Stimulated activated CD8-positive, alpha-beta memory T cell treated with anti-CD3 and anti-CD28 coated beads, Interleukin-7, amount 100 ng/mL, for 1 hour (primary cell): ENCODE measurements at places on chromosomes 6 and 20.

- no peak for DNase-seq
Measured at GRCh38 chr6:41894366-41895299, 542 bp downstream of the USP49 start.

- DNase-seq = no peak
Measured at GRCh38 chr6:42696526-42697267, 25.7 kb downstream of the PRPH2 start.

DNA sequence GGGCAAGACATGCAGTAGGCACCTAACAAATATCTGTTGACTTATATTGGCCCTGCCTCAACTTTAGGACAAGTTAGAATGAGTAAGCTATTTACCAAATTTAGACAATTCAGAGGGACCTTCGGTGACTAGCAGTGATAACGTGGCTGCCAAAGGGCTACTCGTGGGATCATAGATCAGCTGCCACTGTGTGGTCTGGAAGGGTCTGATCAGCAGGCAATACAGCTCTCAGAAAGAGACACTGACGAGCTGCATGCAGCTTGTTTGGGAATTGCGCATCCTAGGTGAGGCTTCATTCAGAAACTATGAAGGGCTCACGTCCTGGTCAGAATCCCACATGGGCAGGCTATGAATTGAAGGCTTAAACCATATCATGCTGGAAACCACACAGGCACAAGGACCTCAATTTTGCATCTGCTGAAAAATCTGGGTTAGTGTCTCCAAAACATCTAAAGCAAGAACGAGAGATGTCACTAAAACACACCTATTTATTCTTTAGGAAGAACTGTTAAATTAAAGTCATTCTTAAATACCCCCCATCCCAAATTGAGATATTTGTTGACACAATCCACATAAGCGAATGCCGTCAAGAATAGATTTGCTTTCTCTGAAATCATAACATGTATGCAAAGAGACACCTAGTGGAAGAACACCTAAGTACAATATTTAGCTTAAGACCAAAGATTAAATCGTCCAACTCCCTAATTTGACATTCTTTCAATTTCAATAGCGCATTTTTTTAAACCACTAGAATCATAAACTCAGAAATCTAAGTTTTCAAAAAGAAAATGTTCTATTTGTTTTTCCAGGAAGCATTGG, 79.6 kb downstream of the IPCEF1 start:
- no peak for DNase-seq

- no peak for DNase-seq
Measured at GRCh38 chr6:113649276-113649675, 207.9 kb upstream of the MARCKS start.

DNA sequence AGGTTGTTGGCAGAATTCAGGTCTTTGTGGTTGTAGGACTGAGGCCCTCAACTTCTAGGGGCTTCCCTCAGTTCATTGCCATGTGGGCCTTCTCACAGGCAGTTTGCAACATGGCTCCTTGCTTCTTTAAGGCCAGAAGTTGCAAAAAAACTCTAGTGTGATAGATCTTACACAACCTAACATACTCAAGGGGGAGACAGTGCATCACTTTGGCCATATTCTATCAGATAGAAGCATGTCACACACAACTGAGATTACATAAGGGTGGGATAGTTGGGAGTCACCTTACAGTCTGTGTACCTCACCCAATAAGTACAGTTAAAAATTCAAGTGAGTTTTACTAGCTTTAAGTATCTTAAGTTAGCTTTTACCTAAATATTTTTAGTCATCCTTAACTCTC, 1.6 kb downstream of the SIRPD start:
- no peak for DNase-seq

DNA sequence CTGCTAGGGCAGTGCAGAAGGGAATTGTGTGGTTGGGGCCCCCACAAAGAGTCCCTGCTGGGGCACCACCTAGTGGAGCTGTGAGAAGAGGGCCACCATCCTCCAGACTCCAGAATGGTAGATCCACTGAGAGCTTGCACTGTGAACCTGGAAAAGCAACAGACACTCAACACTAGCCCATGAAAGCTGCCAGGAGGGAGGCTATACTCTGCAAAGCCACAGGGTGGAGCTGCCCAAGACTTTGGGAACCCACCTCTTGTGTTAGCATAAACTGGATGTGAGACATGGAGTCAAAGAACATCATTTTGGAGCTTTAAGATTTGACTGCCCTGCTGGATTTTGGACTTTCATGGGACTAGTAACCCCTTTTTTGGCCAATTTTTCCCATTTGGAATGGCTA, 328.4 kb upstream of the KHDRBS2 start:
- no peak for DNase-seq

GRCh38 chr6:162621246-162621645, 106.3 kb downstream of the PRKN start:
- DNase-seq = no peak

GRCh38 chr6:6734479-6735465, 146.3 kb downstream of the LY86 start:
- no peak for DNase-seq
